HFF-Myc (cell line): ENCODE measurements at places on chromosomes 16 and 17.

DNA sequence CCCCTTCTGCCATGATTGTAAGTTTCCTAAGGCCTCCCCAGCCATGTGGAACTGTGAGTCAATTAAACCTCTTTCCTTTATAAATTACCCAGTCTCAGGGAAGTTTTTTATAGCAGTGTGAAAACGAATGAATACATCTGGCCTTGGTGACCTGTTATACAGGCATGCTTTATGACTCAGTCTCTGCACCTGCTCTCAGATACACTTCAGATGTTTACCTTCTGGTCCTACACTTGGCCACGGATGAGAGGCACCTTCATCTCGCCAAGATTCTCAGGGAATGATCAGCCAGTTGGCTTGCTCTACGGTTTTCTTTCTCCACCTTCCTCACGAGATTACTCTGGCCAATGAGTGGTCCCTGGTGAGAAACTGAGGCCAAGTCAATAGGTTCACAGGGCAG, 304.7 kb downstream of the CA10 start:
- DNase-seq = no peak

DNA sequence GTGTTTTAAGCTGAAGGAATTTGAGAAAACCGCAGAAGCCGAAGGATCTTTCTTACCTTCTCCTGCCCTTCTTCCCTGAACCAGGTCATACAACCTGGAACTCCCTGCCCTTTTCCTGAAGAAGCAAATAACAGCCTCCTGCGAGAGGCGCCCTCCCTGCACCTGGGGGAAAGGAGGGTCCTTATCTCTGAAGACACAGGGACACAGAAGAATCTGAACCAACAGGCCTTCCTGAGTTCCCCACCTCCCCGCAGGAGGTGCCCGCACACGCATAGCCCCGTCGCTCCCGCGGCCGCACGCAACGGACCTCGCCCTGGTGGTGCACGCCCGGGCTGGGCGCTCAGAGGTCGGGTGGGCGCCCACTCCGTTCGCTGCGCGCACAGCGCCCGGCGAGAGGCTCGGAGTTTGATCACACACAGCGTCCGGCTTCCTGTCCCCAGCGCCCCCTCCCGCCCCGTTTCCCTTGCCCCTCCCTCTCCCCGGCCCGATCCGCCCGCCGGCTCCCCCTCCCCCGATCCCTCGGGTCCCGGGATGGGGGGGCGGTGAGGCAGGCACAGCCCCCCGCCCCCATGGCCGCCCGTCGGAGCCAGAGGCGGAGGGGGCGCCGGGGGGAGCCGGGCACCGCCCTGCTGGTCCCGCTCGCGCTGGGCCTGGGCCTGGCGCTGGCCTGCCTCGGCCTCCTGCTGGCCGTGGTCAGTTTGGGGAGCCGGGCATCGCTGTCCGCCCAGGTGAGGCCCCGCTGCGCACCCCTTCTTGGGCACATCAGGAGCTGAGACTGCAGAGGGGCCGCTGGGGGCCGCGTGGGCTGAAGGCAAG, at the start of gene TNFSF12:
Gene TNFSF12, plus strand, starts transcription at position 474 of the 816 bp plus-strand sequence. Its CDS starts 96 bp downstream, at position 570.
- DNase-seq = no peak

DNA sequence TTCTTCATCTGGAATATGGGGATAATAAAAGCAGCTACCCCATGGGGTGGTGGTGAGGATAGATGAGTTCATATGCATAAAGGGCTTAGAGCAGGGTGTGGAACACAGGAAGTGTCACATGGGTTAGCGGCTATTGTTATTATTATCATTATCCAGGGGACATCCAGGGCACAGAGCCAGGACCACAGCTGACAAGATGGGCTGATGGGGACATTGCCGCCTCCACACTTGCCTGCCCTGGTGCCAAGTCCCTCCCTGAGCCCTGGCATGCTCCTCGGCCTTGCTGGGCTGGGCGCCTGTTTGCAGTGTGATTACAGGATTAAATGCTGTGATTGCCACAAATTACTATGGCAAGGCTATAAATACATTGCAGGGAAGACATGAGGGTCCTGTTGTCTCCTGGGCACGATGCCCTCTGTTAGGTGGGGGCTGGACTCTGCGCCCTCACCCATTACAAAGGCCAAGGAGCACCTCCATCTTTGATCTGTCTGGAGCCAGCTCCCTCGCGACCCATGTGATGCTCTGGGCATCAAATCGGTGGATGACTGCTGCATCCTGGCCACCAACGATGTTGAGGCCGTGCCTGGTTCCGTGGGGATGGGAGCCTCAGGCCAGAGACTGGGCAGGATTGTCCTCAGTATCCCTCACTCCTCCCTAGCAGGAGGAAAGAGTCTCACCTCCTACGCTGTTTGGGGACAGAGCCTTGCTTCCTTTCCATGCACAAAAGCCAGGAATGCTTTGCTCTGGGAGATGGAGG, 43.2 kb downstream of the PIMREG start:
- no peak for DNase-seq

DNA sequence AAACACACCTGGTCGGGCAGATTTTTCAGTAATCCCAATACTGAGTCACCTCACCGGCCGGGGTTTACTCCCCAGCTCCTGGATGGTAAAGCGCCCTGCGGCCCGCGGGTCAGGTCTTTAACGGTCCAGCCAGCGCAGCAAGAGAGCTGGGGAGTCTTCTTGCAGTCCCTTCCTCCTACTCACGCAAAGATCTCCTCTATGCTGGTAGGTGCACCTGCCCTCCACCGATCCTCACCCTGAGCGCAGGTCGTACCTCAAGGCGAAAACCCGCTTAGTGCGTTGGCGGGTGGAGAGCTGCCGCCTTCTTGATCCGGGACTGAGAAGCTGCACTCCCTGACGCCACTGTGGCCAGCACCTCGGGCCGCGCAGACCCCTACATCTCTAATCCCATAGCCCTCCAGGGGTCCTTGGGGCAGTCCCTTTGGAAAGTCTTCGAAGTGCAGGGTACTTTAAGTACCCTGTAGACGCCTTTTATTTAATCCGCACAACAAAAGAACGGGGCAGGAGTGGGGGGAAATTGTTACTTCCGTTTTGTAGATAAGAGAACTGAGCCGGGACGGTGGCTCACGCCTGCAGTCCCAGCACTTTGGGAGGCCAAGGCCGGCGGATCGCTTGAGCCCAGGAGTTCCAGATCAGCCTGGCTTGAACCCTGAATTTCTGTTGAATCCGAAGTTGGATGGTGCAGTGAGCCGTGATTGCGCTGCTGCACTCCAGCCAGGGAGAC, 10.4 kb upstream of the HOXB13 start:
- no peak for DNase-seq

GRCh38 chr16:23132775-23133463, 16.3 kb downstream of the USP31 start:
- DNase-seq = no peak

DNA sequence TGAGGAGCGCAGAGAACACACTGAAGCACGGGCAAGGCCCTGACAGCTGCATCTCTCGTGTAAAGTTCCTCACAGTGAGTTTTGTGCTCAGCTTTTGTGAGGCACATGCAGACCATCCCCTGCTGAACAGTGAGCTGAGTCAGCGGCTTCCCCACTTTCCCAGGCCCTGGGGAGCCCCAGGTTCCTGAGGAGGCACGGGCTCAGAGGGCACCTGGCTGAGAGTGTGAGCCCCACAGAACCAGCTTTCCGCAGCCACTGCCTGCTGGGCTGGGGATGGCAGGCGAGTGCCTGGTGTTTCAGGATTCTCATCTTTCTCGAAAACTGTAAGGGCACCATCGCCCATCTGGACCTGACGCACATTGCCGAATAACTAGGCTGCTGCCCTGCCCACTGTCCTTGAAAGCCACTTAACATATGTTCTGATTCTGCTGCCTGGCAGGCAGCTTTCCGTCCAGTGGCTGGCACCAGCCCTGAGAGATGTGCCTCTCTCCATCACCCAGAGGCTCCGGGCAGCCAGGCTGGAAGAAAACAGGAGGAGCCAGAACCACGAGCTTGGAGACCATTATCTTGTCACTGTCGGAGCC, 266.7 kb upstream of the FOXF1 start:
- no peak for DNase-seq

DNA sequence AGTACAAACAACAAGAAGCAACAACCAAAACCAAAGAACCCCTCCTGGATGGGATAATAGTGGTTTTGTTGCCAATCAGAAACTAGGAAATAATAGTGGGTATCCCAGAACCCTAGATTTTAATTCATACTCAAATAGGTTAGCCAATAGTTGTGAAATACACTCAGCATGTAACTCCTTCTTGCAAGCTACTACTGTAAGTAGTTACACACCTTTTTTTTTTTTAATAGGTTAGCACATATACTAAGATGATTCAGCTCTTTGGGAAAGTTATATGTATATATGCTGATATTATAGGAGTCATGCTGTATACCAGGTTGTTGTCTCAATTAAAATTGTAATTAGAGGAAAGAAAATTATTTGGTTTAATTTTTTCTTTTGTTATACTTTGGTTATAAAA, 92.5 kb upstream of the HAS3 start:
- DNase-seq = no peak

DNA sequence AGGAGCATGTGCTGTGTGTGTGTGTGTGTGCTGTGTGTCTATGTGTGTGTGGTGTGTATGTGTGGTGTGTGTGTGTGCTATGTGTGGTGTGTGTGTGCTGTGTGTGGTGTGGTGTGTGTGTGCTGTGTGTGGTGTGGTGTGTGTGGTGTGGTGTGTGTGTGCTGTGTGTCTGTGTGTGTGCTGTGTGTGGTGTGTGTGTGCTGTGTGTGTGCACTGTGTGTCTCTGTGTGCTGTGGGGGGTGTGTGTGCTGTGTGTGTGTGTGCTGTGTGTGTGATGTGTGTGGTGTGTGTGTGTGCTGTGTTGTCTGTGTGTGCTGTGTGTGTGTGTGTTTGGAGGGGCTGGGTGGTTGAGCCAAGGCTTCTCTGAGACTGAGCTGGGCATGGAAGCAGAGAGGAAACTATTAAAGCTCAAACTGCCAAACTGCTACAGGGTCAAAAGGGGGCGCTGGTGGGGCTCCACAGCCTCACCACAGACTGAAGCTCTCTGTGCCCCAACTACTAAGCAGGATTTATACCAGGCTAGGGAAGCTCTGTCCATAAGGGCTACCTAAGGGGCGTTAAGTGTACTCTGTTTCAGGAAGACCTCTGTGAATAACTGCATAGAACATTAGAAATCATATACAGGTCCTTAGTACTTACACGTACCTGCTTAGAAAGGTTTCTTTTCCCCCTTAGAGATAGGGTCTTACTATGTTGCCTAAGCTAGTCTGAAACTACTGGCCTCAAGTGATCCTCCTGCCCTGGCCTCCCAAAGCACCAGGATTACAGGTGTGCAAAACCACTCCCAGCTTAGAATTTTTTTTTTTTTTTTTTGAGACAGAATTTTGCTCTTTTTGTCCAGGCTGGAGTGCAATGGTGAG, 27.8 kb upstream of the GHDC start:
- peak; percentile 17 for DNase-seq
